Spleen (tissue), 13 donors: ENCODE measurements at places on chromosomes 11 and 22.

- no peak for DNase-seq
Measured at GRCh38 chr11:18307461-18308139, 14.3 kb downstream of the HPS5 start.

- no peak for DNase-seq
Measured at GRCh38 chr11:113806406-113806805, 26.8 kb downstream of the CLDN25 start.

DNA sequence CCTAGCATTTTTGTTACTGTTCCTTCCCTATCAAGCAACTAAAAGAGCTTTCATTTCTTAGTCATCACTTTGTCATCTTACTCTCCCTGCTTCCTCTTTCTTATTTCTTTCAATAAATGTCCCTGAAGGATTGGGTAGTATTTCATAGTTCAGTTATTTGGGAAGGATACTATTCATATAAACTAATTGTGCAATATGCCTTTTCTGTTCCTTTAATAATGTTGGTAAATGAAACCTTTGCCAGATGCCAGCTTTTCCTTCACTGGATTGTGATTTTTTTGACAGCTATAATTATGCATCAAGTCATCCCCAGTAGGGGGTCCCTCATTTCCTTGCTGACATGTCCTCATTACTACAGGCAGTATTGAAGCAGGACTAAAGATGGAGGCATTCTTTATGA lies 101.7 kb downstream of the ATM start:
- DNase-seq, result no peak

DNA sequence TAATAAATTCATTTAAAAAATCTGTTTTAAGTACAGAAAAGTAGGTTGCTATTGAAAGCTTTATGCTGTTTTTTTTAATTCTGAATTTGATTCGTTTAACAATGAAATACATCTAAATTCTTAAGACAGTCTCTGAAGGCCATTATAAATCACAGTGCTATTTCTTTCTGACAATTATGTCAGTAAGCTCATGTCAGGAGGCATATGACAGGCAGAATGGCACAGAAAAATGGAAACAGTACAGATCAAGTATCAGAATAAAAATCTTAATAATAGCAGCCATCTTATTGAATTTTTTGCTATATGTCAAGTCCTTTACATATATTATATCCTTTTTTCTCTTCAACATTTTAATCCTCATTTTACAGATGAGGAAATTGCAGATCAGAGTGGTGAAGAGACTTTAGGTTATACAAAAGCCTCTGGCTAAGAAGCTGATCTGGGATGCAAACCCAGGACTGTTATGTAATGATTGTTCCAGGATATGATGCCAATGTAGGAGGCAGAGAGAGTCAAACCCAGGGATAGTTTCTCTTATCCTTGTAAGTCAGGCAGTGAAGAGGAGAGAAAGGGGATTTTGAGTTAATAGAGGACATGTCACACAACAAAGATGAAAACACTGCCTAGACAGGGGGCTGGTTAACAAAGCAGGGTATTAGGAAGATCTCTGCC lies 283.1 kb upstream of the CCDC90B start:
- DNase-seq, result no peak

- DNase-seq, result no peak
Measured at GRCh38 chr22:22245935-22246525, 1.4 kb downstream of the VPREB1 start.

GRCh38 chr22:31248138-31248745 lies 36.1 kb downstream of the LIMK2 start:
- DNase-seq, result peak; percentile 89

- no peak for DNase-seq
Measured at GRCh38 chr11:94583213-94583865, 16.2 kb downstream of the PIWIL4 start.

DNA sequence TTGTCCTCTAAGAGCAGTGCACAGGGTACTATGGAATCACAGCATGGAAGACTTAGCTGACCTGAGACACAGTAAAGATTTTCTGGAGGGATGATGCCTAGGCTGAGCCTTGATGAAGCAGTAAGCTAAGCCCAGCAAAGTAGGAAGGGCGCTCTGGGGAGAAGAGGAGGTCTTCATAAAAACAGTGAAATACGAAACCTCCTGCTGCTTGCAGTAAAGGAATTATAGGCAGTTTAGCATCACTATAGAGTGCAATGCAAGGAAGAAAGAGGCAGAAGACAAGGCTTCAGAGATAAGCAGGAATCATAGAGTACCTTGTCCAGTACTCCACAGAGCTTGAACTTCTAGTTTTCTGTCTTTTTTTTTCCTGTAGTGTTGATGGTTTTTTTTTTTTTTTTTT lies 555.7 kb upstream of the CADM1 start:
- no peak for DNase-seq

- DNase-seq, result no peak
Measured at GRCh38 chr11:1157341-1157644, 460 bp upstream of the MUC5AC start.

DNA sequence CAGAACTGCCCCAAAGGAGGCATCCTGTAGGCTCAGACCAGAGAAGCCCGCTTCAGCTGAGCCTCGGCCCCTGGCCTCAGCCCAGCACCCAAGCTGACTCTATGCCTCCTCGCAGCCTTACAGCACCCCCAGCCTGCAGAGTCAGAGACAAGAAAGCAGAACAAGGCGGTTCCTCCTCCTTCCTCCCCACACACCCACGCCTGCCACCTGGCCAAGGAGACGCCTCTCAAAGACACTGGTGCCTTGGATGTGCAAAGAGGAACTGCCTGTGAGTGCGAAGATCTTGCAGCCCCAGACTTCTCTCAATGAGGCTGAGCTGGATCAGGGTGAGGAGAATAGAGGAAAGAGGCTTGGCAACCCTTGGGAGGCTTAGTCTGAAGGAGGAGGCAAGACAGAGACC lies 60.2 kb downstream of the PDE2A start:
- DNase-seq, result peak; percentile 93

DNA sequence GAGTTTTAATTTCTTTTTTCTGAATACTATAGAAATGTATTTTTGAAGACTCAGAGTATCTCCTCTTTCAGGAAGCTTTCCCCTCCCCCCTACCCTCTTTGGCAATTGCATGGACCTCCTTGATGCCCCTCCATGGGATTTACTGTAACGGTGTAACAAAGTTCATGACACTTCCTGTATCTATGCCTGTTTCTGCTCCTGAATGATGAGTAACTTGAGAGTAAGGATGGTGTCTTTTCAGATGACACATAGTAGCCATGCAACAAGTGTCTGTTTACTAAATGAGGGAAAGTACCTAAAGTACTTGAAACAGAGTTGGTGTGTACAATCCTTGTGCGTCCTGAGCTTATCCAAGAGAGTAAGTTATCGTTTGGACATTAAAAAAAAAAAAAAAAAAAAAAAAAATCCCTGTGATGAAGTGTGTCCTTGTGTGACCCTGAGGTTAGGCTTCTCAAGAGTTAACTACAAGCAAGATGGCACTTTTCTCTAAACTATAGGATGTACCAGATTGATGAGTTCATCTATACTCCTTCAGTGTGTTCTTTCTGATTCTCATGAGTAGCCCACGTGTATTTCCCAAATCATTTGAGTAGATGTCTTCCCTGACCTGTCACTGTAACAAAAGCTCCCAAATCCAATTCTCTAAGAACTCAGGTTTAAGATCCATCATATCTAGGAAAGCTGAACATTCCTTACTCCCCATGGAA lies 7.4 kb downstream of the ETS1 start:
- no peak for DNase-seq

- DNase-seq, result no peak
Measured at GRCh38 chr11:72777755-72778278, 16.0 kb downstream of the STARD10 start.

GRCh38 chr11:61627850-61628661 lies 47.2 kb upstream of the SYT7 start:
- no peak for DNase-seq

DNA sequence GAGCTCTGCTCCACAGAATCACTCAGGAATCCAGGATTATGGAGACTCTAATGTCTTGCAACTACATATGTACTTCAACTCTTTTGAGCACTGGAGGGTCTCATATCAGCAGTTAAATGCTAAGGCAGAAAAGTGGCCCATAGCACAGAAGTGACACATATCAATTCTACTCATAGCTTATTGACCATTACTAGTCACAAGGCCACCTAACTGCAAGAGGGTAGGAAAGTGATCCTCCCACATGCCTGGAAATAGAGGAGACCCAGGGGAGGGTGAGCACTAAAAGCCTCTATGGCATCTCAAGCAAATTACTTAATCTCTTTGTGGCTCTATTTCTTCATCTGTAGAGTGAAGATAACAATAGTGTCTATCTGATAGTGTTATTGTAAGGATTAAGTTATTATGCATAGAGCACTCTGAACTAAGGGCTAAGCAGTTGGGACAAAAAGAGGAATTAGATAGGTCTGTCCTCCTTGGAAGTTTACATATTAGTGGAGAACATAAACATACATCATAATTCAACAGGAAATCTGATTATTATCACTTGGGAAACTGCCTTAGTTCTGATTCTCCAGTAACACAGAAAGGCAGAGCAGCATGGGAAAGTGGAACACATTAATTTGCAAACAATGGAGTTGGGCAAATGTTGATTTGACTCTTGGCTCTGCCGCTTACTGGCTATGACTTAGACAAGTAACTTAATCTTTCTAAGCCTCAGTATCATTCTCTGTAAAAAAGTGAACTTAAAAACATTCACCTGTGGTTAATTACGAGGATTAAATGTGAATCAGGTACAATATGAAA lies 25.1 kb upstream of the USP47 start:
- no peak for DNase-seq

DNA sequence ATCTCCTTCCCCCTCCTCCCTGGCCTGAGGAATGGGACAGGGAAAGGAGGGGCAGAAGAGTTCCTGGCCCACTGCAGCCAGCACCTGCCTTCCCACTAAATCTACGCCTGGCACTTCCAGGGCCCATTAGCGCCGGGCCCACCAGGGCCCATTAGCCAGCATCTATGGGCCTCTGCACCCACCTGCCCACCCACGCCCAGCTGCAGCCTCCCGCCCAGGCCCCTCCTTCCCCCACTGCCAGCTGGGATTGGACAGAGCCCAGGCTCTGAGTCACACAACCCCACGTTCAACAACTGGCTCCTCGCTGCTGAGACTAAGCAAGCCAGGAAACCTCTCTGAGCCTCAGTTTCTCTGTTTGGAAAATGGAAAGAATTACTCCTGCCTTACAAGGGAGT lies 48.7 kb downstream of the CYTH4 start:
- no peak for DNase-seq

GRCh38 chr22:20010307-20011122 lies 6.1 kb downstream of the ARVCF start:
- peak; percentile 69 for DNase-seq

DNA sequence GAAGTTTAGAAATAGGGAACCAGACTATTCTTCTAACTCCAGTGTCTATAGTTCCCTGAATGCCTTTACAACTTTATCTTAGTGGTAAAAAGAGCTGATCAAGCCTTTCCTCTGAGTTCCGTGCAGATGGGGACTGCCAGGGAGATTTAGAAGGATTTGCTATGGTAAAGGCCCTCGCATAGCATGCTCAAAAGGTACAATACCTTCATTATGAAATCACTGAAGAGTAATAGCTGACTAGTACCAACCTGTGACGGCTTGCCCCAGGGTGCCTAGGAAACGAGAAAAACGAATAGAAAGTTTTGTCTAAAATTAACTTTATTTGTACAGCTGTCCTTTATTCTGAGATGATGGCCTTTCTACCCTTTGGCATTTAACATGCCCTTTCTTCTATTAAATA lies 150.1 kb upstream of the ARHGAP42 start:
- no peak for DNase-seq

DNA sequence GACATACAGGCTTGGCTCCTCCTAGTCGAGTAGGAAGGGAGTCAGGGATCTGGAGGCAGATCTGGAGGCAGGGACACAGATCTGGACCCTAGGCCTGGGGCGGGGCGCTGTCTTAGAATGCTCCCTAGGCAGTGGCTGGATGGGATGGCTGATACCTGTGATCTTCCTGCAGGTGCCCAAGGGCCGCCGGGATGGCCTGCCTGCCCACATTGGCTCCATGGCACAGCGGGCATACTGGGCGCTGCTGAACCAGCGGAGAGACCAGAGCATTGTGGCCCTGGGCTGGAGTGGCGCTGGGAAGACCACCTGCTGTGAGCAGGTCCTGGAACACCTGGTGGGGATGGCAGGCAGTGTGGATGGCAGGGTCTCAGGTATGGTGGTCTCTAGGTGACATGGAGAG lies 35.4 kb downstream of the MYO18B start:
- DNase-seq, result no peak

GRCh38 chr22:23294221-23294620 lies 113.9 kb downstream of the BCR start:
- DNase-seq, result no peak

DNA sequence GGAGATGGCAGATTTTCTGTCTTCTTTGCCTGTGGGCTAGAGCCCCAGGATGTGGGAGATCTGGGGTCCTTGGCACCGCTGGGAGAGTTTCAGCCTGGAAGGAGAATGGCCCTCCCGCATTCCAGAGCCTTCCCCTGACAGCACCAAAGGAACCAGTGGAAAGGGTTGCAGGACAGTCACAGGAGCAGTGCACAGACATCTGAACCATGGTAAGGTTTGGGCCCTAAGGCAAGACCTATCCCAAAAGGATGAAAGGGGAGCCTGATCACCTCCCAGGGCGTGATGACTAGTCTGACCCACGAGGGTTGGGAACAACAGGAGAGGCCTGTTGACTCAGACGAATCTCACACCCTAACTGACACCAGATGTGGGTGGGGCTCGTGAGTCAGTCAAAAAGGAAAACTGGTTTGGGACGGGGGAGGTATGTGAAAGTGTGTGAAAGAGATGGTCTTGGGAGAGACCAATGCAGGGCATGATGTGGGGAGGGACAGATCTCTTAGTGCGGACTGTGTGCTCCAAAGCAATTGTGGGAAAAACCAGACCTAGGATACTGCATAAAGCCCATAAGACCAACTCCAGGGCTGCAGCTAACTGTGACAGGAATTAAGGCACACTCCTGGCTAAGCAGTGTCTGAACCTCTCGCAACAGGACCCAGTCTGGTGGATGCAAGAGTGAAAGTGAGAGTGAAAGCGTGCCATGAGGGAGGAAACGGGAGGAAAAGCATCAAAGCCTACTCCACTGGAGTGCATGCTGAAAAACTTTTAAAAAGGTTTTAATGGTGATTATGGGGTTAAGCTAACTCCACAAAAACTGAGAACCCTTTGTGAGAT lies 39.1 kb upstream of the GLYAT start:
- DNase-seq, result no peak

DNA sequence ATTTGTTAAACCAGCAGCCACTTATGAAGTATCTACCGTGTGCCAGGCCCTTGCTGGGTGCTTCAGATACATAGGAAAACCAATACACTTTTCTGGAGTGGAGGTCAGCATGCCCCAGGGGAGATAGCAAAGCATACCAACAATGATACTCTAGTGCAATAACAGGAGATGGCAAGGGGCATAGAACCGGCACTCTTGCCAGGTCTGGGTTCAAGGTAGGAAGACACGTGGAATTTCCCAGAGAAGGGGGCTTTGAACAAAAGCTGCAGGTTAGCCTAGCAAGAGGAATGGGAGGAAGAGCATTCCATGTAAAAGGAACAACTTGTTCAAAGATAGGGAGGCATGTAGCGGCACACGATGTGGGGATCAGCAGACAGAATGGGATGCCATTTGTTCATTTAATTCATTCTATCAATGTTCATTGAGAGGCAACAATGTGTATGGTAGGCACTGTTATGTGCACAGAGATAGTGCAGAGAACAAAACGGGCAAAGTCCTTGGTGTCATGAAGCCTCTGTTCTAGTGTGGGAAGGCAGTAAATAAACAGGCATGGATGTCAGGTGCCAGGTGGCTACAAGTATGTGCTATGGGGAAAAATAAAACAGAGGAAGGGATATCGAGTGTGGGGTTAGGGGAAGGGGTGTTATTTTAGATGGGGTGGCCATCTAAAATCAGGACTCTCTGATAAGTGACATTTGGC lies 162.6 kb upstream of the E2F8 start:
- no peak for DNase-seq
